ENCODE measurements at places on chromosomes 3 and 15.
A peak's percentile ranks its signal among the peaks of the same experiment; 100 is the strongest.

GRCh38 chr3:167184511-167184910 lies 195.6 kb downstream of the ZBBX start:
- no peak for DNase-seq

- no peak for DNase-seq
Observed at GRCh38 chr3:58192069-58192468, 18.7 kb downstream of the DNASE1L3 start.

DNA sequence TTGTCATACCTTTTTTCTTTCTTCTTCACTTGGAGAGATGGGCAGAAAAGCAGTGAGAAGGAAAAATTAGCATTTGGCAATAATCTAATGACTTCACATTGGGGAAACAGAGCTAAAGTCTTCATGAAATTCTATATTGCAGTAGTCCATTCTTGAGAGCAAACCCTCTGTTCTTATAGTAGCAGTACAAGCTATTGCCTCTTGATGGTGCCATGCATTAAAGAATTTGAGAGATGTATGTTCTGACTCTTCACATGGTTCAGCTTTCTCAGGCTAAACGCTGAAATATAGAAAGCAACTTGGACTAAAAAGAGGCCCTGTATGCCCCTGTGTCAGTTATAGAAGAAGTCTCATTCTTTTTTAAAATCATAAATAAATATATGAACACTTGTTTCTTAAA lies 36.0 kb downstream of the PHLDB2 start:
- DNase-seq: no peak

GRCh38 chr3:119508172-119508845 lies 10.0 kb downstream of the TIMMDC1 start:
- DNase-seq: no peak

DNA sequence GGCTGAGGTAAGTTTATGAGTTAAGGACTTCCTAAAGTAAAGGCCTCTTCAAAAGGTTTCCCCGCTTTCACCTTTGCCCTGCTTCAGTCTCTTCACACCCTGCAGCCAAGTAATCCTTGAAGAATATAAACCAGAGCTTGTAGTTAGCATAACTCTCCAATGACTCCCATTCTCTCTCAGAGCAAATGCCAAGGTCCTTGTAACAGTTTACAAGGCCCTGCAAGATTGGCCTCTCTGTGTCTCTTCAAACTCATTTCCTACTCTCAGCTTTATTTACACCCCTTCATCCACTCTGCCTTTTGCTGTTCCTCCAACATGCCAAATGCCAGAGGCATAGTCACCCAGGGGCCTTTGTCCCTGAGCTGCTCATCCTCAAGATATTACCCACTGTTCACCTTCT lies 60.5 kb upstream of the MME start:
- DNase-seq: no peak

- DNase-seq: no peak
Observed at GRCh38 chr3:69441040-69441439, 55.2 kb upstream of the FRMD4B start.

GRCh38 chr3:52031896-52032295 lies 24.5 kb downstream of the DUSP7 start:
- DNase-seq: no peak

DNA sequence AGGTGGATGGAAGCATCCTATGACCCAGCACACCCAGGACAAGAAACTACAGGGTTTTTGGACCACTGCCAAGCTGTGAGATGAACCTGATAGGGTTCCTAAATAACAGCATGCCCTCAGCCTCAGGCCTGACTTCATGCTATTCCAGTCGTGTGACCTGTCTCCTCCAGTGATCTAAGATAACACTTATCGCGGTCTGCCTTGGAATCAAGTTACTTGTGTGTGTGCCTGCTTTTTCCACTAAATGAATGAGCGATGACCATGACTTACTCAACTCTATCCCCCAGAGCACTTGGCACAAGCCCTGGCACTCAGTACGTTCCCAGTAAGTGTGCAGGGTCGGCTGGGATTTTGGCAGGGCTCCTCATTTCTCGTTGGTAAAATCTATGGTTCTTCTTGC lies 172.7 kb upstream of the TP63 start:
- no peak for DNase-seq

DNA sequence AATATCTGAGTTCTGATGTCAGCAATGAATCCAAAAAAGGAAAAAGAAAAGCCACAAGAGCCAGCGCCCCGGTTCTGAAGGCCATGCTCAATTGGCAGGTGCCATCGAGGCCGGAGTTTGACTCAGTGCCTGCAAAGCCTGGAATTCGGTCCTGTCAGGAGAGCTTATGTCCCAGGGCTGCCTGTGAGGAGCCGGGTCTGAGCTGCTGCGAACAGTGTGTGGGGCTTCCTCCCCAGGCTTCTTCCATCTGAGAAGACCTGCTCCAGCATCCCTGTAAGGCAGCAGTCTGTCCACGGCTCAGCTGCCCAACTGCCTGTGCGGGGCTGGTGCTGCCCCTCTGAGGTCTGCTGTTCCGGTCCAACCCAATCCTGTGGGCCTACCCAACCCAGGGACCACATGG lies 46.1 kb downstream of the ROPN1B start:
- DNase-seq: no peak

DNA sequence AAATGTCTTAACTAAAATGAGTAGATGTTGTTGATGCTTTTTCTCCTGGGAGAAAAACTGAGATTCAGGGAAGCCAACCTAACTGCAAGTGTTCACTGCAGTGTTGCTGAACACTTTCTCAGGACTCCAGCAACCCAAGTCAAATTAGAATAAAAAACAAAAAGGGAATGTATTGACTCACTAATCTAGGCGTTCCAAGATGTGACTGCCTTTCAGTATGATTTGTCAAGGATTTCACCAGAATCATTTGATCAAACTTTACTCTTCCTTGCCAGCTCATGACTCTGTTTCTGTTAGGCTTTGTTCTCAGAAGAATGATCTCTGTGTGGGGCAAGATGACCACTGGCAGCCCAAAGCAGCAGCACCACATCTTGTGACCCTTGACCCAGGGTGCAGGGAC lies 364.0 kb downstream of the CACNA2D3 start:
- no peak for DNase-seq

- no peak for DNase-seq
Observed at GRCh38 chr15:33068007-33068481, 126.5 kb downstream of the FMN1 start.

GRCh38 chr3:10816019-10816862 lies at the start of gene SLC6A11:
Gene SLC6A11 (plus strand): TSS chr3:10816228. CDS start chr3:10816266, 38 bp downstream.
- no peak for DNase-seq

- DNase-seq: no peak
Observed at GRCh38 chr3:26293329-26293844, 329.2 kb upstream of the LRRC3B start.

DNA sequence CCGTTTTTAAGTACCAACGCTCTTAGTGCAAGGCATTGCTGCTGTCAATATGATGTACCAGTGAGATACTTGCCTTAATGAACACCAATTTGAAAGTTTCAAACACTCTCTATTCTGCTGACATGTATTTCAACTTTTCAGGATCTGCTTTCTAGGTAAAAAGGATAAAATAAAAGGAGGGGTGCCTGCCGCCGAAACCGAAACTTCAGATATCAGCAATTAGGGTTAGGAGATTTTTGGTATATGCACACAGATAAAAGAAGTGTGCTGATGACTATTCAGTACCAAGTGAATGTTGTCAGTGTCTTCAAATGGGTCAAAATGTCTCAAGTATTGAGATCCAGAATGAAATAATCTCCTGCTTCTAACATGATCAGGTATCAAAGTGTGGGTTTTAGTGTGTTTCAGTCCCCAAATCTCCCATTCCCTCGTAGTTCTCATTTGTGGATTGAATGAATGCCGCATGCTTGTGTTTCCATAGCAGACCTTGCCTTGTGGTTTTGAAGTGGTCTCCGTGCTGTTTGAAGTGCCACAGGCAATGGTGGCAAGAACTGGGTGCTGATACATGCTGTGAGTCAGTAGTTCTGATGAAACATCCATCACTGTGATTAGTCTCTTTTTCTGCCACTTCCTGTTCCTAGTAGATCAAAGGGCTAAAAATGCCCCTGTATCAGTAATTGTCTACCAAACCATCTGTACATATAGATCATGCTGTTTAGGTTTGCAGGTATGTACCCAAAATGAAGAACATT lies 22.5 kb downstream of the CHST14 start:
- peak; percentile 38 for DNase-seq

GRCh38 chr3:54123003-54123775 lies 837 bp downstream of the CACNA2D3 start:
- no peak for DNase-seq

DNA sequence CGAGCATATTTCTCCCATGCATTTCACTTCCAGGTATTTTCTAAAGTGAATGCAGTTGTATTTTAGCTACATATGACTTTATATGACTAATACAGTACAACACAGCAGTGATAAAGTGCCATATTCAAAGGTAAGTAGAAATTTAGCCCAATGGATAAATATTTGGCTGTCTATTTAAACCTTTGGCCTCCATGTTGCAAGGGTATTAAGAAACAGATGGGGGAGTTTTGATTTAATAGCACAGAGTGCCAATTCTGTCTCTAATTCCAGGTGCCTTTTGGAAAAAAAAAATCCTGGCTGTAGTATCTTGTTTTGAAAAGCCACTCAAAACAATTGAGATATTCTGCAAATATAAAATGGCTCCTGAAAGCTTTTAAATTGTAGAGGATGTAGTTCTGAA lies 44.9 kb upstream of the SGO1 start:
- no peak for DNase-seq

DNA sequence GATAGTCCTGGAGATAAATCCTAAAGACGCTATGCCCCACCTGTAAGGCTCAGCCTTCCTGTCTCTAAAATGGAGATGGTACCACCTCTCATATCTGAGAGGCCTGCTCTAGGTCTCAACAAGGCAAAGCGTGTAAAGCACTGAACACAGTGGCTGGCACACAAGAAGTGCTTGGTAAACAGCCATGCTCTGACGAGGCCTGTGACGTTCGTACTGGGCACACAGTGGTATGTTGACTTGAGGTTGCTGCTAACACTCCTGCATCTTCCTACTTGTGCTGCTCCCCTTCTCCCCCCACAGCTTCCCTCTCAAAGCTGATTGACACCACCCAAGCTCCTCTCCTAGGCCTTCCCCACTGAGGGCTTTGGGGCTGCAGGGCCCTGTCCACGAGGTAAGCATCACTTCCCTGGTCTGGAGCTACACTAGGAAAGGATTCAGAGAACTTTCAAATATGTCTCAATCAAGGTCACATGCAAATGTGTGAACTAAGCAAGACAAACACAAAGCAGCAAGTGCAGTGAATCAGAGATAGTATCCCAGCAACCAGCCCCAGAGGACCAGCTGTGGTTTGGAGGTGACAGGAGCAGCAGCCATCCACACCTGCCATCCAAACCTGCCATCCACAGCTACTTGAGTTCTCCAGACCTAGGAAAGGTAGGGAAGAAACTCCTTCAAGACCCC lies 177.5 kb downstream of the STT3B start:
- DNase-seq: no peak

GRCh38 chr3:12049675-12050074 lies 45.5 kb downstream of the SYN2 start:
- no peak for DNase-seq

DNA sequence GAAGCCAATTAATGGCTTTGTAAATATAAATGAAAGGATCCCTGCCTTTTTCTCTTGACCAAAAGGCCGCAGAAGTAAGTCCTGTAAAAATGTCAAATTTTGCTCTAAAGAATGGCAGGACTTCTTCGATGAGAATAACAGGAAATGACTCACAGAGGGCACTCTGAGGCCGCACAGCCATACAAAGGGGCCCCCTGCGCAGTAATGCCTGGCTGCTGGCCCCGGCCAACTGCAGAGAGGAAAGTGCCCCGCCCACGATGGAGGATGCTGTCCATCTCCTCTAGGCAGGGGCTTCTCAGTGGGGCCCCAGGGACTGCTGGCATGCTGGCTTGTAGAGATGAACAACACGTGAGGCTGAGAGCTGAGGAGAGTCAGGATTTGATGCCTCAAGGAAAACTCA lies 18.1 kb upstream of the SCN10A start:
- no peak for DNase-seq

DNA sequence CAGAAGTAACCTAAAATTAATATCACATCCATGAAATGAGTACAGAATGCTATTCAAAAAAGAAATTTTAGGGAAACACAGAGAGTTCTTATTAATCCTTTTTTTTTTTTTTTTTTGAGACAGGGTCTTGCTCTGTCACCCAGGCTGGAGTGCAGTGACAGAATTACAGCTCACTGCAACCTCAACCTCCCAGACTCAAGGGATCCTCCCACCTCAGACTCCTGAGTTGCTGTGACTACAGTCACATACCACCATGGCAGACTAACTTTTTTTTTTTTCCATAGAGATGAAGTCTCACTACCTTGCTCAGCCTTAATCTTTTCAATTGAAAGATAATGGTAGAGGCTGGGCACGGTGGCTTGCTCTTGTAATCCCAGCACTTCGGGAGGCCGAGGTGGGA lies 6.3 kb upstream of the CRTC3 start:
- no peak for DNase-seq

Measured in activated CD4-positive, alpha-beta T cell treated with anti-CD3 and anti-CD28 coated beads for 24 hours (primary cell).